ENCODE measurements at places on chromosomes 2 and 18. TPM values are rescaled to one million over a fixed set of nuclear protein-coding genes. Genes with fewer than 3 reads are reported as not detected.
A peak's percentile ranks its signal among the peaks of the same experiment; 100 is the strongest.

Gene DCDC2C
- not detected for total RNA-seq

Gene SERPINB12
- total RNA-seq, result not detected

Gene GPC1
- total RNA-seq, result 39.4 TPM

Gene BMP10
- total RNA-seq, result not detected

DNA sequence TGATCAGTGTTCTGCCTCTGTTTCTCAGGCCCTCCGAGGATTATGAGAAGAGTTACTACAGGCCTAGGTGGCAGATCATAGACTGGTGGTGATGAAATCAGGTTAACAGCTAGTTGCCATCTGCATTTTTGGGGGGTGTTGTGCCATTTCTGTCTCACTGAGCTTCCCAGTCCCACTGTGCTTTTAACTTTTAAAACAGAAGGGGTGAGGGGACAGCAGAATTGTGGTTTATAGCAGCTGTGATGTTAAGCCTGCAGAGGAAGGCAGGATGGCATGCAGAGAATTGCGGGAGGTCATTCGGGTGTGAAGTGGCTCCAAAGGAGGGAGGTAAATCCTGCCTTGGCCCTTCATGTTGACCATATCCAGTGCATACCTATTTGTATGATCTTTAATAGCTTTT, 5.0 kb downstream of the CAB39 start:
- DNase-seq, result no peak

DNA sequence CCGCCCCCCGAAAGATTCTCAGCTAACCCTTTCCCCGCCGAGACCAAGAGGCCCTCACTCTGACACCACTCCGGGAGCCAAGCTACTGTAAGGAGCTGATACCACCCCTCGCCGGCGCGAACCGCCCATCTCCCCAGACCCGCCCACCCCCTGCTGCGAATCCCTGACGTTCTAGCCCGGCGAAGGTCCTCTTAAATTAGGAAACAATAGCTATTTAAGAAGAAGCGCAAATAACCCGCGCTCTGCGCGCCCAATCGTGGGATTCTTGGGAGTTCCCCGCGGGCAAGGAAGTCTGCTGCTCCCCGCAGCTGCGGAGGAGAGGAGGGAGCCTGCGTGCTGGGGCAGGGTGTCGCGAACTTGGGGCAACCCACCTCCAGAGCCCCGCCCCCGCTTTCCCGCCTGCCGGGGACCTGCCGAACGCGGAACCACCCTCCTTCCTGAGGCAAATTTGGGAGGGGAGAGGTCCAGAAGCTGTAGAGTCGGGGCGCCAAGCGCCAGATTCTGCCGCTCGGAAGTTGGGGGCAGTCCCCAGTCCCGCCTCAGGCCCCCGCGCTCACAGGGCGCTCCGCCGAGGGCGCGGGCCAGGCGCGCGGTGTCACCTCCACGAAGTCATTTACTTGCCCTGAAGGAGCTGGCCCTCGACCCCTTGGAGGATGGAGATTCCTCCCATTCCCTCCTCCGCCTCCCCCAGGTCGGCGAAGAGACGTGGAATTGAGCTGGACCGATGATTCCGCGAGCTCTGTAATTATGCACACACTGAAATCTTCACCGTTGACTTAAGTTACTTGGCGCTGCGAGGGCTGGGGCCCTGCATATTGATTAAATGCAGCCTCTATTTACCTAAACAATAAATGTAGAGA, 8.4 kb upstream of the SP9 start:
- peak; percentile 57 for DNase-seq

DNA sequence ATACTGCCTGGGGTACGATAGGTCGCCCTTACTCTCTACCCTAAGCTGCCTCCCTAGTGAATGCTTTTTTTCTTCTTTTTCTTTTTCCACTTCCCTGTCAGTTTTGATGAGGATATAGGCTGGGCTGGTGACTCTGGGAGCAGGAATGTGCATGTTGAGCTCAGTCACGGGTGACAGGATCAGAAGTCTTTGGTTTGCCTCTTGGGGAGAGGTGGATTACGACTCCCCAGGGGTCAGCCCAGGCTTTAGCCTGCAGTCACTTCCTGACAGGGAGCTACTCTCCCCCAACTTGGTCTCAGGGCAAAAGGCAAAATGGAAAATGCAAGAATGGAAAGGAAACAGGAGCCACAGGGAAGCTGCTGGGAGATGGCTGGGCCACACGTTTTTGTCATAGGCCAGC, 57.3 kb downstream of the THNSL2 start:
- no peak for DNase-seq

DNA sequence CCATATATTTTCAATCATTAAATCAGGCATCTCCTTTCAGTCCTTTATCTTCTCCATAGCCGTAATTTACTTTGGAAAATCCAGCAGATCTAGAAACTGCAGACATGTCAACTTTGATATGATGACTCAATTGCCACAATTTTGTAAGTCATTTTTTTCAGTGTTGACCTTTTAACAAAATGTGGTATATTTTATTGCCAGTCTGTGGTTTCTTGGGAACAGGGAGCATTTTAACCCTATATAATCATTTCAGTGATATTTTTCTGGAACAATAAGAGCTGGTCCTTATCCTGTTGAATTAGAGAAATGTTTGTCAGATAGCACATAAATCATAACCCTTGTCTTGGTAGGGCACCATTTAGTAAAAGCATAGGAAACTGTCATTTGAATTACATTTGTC, 90.9 kb upstream of the UBXN4 start:
- DNase-seq, result no peak

DNA sequence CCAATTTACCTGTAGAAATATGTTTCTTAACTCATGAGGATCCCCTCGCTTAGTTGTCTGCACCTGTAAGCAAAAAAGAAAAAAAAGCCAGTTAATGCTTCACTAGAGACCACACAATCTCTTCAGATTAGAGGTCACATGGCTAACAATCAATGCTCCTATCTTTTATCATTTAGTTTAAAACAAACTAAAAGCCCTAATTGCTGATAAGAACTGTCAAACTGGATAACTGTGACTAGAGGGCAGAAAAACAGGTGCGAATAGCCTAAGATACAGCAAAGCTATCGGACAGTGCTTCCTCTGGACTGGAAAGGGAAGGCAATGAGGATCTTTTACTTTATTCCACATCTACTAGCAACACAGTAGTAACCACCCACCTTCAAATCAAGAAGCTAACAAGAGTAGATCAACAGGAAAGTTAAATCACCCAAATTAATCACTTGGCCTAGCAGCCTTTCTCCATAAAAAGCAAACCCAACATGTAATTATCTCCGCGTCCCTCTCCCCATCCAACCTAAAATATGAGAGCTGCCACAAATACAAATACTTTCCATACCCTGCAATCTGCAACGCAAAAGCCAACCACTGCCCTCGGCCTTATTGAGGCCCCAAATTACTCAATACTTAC, 734 bp downstream of the SLC25A12 start:
- DNase-seq, result no peak

DNA sequence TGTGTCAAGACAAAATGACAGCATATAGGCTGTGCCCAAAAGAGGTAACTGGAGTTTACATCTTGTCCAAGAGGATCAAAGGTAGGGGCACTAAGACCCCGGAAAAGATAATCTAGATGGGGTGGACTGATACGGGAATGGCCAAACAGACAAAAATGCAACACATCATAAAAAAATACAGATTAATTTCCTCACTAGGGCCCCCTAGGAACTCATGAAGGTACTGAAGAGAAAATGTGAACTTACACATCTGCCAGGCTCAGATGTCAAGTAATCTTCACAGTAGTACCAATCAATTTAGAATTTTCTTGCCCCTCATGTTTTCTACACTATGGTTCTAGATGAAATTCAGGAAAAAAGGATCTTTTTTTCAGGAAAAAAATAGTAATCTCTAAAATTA, 115.6 kb upstream of the REG3A start:
- DNase-seq, result no peak

DNA sequence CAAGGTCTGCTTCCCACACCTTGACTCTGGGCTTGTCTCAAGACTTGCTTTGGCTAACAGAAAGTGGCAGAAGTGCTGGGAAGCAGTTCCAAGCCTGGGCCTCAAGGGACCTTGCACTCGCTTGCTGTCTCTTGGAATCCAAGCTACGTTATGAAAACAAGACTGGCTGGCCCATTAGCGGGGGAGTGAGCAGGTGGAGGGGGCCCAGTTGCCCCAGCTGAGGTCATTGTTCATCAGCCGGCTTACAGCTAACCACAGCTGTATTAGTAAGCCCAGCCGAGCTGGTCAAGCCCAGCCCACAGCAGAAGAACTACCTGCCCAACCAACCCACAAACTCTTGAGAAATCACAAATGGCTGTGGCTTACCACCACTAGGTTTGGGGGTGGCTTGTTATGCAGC, 63.1 kb downstream of the MARCO start:
- no peak for DNase-seq

DNA sequence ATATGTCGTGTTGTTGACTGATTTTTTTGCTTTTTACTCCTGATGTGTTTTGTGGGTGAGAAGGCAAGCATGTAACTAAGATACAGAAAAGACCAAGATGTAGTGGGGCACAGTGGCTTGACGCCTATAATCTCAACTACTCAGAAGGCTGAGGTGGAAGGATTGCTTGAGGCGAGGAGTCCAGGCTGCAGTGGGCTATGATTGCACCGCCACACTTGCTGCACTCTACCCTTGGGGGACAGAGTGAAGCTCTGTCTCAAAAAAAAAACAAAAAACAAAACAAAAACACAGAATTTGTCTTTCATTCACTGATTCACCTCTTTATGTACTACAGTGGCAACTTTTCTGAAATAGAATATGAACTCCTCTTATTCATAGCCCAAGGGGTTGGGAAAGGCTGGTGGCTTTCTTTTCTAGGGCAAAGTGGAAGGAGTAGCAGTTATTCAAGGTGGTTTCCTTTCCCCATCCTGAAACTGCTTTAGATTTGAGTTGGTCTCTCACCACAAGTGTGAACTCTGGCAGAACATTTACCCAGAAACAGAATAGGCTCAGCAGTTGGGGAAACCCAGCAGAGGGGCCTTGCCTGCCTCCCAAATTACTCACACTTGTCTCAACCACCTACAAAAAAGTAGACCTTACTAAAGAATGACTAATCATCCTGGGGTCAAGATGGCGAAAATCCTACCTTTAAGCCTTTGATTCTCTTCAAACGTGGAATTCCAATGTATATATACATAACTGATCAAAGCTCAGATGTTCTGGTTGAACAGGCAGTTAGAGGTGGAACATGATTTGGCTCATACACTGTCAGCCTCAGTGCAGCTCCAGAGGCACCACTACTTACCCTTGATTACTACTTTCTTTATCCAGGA, 6.5 kb downstream of the TANK start:
- no peak for DNase-seq

DNA sequence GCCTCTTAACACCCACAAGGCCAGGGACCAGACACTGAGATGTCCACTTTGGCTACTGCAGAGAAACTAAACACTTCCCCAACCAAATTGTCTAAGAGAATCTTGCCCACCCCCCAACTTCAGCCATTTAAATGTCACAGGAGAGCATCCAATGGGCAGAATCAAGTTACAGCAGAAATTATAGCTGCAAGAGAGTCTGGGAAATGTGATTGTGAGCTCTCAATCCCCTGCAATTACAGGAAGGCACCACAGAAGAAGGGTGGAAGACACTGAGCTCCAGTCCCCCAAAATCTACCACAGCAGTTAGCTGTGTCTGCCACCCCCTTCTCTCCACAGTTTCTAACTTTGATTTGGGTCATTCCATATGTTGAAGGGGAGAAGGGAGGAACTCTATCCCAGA, 103.5 kb upstream of the ATL2 start:
- DNase-seq, result no peak

DNA sequence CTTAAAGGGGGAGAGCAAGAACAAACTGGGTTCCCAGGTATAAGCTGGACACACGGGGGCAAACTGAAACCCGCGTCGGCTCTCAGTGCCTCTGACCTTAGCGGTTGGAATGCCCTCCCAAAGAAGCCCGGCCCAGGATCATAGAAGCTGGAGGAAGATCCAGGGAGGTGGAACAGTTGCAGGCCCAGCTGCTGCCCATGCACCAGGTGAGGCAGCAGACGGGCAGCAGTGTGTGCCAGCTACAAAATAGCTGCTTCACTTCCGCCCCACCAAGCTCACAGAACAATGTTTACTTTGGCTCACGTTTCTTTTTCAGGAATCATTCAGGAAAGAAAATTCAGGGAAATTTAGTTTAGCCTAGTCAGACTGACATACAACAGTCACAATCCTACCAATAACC, 3.9 kb upstream of the ERMN start:
- no peak for DNase-seq

DNA sequence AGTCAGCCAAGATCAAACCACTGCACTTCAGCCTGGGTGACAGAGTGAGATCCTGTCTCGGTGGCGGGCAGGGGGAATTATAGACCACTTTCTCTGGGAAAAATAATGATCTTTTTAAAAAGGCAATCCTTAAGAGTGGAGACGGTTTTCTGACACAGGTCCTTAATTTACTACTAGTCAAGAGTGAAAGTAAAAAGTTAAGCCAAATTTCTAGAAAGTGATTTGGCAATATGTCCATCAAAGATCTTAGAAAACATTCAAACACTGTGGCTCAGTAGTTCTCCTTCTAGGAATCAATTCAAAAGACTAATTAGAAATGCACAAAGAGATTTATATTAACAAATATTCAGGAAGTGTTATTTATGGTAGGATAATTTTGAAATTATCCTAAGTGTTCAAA, 148.5 kb upstream of the DNMT3A start:
- no peak for DNase-seq

GRCh38 chr2:65922030-65922429, 489.6 kb upstream of the SPRED2 start:
- no peak for DNase-seq

All from H9 (cell line).